ENCODE measurements at places on chromosomes 16 and 17.

DNA sequence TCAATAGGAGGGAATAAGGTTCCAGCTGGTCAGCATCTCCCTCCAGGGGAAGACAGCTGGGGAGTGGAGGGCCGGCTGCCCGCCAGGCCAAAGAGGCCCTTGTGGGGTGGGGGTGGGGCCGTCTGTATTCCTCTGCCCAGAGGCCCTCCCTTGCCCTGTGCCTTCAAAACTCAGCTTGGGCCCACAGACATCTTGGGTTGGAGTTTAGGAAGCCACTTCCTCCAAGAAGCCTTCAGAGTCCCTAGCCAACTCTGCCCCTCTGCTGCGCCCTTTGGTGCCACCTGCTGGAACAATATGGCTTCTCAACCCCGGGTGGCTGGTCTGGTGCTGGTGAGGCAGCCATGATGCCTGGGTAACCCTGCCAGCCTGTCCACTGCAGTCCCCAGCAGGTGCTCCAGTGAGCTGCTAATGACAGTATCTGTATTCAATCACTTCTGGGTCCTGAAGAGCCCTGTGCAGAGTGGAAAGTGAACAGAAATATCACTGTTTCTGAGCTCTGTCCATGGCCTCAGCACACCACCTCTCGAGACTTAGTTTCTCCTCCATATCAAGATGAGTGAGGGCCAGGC, 16.7 kb downstream of the HSD11B2 start:
- DNase-seq = peak; percentile 45

GRCh38 chr16:56789360-56789759, 59.4 kb downstream of the NUP93 start:
- DNase-seq = no peak

GRCh38 chr16:15642557-15643047, 352 bp downstream of the MARF1 start:
- DNase-seq = peak; percentile 82

DNA sequence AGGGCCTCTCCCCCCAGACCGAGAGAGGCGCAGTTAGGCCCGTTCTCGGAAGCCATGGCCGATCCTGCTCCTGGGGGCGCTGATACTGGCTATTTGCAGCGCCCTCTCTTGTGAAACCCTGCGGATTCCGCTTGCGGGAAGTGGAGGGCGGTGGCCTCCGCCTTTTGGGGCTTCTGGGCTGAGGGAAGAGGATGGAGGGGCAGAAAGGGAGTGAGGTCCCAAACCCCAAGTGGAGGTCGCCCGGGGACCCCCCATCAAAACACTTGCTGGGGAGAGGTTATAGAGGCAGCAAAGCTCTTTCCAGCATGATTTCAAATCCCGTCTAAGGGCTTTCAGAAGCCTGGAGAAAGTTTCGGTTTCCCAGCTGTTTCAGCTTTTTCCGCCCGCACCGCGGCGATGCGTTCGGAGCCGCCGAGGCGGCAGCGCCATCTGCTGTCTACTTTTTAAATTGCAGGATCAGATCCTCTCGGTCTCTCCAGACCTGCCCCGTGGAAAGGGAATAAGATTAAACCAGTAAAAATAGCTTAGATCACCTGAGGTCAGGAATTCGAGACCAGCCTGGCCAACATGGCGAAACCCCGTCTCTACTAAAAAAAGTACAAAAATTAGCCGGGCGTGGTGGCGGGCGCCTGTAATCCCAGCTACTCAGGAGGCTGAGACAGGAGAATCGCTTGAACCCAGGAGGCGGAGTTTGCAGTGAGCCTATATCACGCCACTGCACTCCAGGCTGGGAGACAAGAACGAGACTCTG, 15.8 kb downstream of the SNX20 start:
- DNase-seq = peak; percentile 82

DNA sequence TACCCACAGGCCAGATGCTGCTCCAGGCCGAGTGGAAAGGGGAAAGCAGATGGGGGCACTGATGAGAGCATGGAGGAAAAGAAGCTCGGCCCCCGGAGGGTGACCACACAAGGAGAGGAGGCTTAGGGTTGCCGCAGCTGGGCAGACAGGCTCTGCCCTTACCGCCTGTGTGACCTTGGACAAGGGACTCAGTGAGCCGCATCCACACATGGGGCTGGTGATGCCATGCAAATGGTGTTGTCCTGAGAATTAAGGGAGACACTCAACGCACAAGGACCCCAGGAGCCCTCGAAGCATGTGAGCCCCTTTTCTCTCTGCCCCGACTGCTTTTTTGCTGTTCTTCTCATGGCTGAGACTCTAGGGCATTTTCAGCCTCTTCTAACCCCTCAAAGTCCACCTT, 61.0 kb downstream of the PLXDC1 start:
- no peak for DNase-seq

GRCh38 chr17:48552466-48553189, 7.7 kb upstream of the HOXB2 start:
- DNase-seq = no peak

GRCh38 chr16:13779676-13780075, 140.3 kb upstream of the ERCC4 start:
- no peak for DNase-seq

DNA sequence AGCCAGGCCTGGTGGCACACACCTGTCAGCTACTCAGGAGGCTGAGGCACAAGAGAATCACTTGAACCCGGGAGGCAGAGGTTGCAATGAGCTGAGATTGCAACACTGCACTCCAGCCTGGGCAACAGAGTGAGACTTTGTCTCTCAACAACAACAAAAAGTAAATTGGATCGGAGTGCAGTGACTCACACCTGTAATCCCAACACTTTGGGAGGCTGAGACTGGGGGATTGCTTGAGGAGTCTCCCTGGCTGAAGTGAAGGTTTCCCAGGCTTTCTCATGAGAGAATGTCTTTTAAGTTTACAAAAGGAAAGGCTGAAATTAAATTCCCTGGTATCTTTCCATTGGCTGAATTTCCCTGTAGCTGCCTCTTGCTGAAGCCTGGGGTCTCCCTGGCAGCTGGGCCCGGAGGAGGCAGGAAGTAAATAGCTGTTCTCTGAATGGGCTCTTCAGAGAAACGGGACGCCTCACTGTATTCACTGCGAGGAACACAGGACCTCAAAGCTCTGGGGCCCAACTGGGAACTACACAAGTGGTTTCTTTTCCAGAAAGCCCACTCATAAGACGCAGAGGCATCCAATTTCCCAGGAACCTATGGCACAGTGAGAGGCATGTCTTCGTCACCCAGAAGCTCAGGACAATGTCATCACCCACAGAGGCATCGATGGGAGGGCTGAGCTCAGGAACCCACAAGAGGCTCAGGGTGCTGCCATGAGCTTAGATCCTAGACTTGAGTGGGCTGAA, 77.4 kb upstream of the SMURF2 start:
- no peak for DNase-seq

- DNase-seq = no peak
Measured at GRCh38 chr17:16473044-16474011, 18.7 kb downstream of the LRRC75A start.

DNA sequence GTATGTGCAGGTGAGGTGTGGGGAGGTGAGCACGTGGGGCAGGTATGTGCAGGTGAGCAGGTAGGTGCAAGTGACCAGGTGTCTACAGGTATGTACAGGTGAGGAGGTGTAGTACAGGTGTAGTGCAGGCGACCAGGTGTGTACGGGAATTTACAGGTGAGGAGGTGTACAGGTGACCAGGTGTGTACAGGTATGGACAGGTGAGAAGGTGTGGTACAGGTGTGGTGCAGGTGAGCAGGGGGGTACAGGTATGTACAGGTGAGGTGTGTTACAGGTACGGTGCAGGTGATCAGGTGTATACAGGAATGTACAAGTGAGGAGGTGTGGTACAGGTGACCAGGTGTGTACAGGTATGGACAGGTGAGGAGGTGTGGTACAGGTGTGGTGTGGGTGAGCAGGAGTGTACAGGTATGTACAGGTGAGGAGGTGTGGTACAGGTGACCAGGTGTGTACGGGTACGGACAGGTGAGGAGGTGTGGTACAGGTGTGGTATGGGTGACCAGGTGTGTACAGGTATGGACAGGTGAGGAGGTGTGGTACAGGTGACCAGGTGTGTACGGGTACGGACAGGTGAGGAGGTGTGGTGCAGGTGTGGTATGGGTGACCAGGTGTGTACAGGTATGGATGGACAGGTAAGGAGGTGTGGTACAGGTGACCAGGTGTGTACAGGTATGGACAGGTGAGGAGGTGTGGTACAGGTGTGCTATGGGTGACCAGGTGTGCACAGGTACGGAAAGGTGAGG, 12.8 kb upstream of the DBNDD1 start:
- DNase-seq = no peak

- no peak for DNase-seq
Measured at GRCh38 chr16:83928341-83929055, 24.5 kb upstream of the OSGIN1 start.

GRCh38 chr17:80780381-80781198, 211.1 kb upstream of the CHMP6 start:
- DNase-seq = no peak

DNA sequence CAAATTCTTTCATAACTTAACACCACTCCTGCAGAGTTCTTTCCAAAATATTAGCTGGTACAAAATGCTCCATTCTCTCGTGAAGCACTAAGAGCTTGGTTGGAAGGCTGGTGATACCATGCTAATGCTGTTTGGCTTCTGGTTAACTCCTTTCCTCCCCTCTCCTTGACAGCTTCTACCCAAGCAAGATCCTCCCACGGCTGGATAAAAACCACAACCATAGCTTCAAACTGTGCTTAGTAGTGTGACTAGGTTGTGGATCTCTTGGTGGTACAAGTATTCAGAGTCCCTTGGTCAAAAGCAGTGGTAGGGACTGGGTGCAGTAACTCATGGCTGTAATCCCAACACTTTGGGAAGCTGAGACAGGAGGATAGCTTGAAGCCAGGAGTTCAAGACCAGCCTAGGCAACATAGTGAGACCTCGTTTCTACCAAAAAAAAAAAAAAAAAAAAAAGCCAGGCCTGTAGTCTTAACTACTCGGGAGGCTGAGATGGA, 2.3 kb downstream of the PHAF1 start:
- DNase-seq = no peak

DNA sequence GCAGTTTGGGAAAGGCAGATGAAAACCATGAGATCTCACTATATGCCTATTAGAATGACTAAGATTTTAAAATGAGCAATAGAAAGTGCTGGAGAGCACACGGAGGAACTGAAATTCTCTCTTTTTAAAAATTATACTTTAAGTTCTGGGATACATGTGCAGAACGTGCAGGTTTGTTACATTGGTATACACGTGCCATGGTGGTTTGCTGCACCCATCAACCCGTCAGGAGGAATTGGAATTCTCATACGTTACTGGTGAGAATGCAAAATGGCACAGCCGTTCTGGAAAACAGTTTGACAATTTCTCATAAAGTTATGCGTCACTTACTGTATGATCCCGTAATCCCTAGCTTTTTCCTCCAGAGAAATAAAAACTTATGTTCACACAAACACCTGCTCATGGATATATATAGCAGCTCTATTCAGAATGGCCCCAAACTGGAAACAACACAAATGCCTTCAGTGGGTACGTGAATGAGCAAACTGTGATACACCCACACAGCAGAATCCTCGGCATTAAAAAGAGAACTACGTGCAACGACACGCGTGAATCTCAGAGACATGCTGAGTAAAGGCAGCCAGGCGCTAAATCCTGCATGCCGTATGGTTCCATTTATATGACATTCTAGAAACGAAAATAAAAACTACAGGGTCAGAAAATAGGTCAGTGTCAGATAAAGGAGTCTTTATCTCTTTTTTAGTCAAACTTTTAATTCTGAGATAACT, 11.8 kb downstream of the PIK3R6 start:
- DNase-seq = no peak

DNA sequence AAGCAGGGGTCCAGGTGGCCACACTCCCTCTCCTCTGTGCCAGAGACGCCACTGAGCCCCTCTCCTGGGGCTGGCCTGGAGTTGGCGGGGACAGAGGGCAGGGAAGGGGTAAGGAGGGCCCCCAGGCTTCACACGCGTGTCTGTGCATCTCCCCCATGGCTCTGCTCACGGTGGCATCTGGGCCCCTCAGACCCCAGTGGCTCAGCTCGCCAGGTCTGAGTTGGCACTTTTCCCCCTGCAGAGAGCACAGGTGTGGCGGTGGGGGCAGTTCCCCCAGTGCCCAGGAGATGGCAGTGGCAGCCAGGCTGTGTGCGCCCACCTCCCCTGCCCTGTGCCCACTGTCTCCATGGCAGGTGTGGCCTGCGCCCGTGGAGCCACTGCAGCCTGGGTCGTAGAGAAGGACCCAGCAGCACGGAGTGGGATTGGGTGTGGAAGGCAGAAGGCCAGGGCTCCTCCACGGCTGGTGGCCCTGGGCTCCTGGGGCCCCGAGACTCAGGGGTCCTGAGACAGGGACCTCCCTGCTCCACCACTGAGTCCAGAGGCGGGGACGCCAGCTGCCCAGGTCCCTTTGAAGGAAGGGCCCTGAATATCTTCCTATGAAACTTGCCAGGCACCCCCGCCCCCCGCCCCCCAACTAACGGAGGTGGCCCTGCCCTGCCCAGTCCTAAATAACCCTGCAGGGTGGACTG, 4.3 kb upstream of the APRT start:
- peak; percentile 67 for DNase-seq

DNA sequence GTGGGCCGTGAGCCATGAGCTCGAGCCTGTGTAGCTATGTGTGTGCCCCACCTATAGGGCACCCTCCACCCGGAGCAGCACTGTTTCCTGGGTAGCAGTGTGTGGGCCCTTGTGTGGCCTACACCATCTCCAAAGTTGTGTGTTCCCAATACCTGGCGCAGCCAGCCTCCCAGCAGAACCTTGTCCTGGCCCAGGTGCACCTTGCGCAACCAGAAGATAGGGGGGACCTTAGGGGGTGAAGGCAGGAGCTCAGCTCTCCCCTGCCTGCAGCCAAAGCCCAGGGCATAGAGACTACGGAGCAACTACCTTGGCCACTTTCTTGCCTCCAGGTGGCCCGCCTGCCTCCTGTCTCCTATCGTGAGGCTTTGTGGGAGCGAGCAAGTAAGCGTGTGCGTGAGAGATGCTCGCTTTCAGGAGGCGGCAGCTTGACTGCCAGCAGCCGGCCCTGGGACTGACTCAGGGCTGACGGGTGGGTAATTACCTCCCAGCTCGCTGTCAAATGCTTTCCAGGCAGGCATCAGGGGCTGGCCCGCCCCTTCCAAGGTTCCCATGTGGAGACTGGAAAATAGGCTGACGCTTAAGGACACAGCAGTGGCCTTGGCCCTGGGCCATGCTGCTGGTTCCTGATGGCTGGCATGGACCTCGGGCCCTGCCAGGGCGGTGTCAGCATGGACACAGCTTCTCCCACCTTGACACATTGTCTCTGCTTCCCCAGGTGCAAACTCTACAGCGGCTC, 19.0 kb downstream of the TRAF7 start:
- no peak for DNase-seq

DNA sequence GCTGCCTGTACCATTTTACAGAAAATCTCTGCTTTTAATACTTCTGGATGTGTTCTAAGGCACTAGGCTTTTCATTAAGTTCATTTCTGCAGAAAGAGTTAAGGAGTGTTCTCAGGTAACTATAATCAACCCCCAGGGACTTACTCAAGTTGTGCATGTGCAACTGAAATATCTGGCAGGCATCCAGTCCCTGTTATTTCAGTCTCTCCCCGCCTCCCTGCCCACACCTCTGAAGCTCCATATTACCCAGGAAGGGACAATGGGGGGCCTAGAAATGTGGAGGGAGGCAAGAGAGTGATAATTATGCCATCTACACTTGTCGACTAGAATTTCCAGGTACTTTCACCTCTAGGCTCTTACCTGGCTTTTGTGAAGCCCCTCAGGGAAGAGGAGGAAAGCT, 432.2 kb downstream of the MAF start:
- no peak for DNase-seq

Measured in memory B cell (primary cell).